ENCODE measurements at places on chromosomes 3 and 15.

- DNase-seq = no peak
These were observed 63.2 kb upstream of the LPP start for GRCh38 chr3:188090620-188091309.

DNA sequence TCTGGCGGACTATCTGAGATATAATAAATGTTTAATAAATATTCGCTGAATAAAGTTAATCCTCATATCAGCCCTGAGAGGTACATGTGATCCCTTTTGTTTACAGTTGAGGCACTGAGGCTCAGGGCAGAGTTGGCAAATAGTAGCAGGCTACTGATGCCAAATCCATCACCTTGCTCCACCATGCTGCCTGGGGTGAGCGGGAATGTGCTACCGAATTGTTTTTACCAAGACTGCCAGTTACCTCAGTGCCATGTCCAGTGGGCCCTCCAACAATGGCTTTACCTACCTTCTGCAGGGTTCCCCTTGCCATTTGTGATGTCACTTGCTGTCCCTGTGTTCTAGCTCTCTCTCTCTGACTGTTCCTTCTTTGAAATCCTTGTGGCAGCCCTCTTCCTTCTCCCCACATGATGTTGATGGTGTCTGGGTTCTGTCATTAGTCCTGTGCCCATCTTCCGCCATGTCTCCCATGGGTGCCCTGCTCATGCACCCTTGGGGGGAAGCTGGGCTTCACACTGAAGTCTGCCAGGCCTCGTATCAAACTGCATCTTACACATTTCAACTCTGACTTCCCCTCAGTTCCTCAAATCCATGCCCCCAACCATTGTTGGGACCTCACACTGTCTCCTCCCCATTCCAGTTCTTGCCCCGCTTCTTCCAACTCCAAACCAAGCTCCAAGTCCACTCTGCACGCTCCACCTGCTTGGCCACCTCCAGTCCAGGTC, 35.4 kb downstream of the SLCO2A1 start:
- DNase-seq = no peak

DNA sequence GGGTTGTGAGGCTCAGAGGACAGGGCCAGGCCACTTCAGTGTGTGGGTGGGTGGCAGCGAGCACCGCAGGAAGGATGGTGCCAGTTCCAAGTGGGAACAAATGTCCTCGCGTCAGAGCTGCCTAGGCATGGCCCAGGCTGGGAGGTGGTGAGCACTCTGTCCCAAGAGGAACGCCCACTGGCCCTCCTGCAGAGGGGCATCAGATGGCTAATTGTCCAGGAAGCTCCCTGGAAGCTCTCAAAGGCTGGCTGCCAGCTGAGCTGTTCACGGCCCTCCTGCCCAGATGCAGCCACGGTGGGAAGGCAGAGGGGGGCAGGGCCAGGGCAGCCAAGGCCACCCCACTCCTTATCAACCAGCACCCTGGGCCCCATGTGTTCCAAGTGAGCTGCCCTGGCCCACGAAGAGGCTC, 55.2 kb downstream of the IQSEC1 start:
- DNase-seq = no peak

DNA sequence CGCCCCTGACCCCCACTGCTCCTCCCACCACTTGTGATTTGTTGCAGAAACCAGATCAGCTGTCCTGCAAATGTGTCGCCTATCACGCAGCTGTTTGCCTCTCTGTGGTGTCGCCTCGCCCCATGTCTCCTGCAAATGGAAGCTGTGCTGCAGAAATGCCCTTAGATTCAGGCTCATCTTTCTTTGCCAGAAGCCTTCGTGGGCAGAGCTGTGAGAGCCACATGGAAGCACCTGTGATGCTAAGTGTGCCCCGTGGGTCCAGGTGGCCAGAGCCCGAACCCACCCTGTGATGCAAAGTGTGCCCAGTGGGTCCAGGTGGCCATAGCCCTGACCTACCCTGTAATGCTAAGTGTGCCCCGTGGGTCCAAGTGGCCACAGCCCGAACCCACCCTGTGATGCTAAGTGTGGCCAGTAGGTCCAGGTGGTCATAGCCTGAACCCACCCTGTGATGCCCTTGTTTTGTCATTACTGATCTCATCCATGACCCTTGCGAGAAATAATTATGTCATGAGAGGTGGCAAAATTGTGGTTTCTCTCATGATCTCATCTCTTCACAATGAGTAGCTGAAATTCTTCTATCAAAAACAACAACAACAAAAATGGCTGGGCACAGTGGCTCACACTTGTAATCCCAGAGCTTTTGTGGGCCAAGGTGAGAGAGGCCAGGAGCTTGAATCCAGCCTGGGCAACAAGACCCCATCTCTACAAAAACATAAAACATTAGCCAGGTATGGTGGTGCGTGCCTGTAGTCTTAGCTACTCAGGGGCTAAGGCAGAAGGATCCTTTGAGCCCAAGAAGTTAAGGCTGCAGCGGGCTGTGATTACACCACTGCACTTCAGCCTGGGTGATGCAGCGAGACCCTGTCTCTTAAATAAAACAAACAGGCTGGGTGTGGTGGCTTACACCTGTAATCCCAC, 187.4 kb downstream of the GOLGA6L6 start:
- no peak for DNase-seq

DNA sequence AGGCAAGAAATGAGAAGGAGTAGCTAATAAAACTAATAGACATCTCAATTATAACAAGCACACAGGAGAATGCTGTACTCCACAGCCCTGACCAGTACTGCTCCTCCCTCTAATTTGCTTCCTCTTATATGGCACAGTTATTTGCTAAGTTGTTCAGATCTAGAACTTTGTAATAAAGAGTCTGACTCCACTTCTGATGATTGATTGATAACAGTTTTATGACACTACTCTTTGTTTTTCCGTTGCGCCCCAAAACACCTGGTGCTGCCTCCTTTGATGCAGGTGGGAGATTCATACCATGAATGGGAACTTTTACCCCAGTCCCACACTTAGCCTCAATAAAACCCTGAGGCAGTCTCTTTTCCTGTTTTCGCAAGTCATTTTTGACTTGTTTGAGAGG, 777.7 kb downstream of the GBE1 start:
- no peak for DNase-seq

DNA sequence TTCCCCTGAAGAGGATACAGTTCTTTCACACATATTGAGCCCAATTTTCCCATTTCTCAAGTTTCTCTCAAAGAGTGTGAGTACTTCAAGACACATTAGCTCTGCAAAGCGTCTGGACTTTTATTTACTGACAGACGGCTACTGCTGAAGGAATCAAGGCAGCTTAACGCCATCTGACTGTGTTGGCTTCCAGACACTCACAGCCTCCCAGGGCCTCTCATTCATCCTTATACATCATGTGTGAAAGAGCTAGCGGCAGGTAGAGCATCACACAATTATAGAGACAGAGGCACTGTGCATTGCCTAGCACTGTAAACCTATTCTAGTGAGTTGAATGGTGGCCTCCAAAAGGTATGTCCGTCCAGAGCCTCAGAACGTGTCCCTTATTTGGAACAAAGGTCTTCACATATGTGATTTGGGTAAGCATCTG, 284.1 kb upstream of the STT3B start:
- DNase-seq = no peak

All from fibroblast of skin of right quadriceps (primary cell).